Psoas muscle (tissue), 8 donors: ENCODE measurements at places on chromosomes 3 and 15. TPM values are rescaled to one million over a fixed set of nuclear protein-coding genes. Genes with fewer than 3 reads are reported as not detected.

DNA sequence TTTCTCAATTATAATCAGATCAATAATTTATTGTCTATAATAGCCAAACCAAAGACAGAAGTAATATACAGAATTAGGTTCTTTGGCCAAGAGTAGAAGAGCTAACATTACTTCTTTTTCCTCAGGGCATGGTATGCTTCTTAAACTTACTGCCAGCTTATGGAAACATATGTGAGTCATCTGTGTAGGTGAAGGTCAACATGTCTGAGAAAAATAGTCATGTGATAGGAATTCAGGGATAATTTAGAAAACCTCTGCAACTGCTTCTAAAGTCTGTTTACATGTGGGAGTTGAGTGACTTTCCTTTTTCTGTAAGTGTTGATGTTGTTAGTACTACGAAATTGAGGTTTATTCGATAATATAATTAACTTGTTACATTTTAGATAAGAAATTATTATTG lies 19.2 kb upstream of the MAP6D1 start:
- DNase-seq = no peak

EPHB1 gene
- total RNA-seq = 2.0 TPM

DNA sequence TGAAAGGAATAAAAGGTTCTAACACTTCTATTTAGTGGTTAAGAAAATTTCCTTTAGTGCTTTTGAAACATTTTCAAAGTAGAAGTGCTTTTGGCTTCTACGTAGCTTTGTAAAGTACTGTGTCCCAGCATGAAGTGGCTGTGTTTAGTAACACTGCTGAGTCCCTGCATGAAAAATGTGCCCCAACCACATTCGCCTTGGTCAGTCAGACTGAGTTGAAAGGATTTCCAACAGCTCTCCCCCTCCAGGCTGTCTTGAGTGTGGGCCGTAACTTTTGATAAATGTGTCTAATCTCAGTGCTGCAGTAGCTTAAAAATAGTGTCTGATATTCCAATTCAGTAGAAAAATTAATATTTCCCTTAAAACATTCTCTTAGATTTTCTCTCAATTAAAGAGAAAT lies 115.0 kb downstream of the NR1D2 start:
- DNase-seq = no peak

GRCh38 chr3:153734777-153735551 lies 386.2 kb upstream of the ARHGEF26 start:
- no peak for DNase-seq

GRCh38 chr3:95721938-95722337 lies 1092.5 kb upstream of the EPHA6 start:
- no peak for DNase-seq

- DNase-seq = peak; percentile 53
Measured at GRCh38 chr3:188000361-188000861, 153.5 kb upstream of the LPP start.

CCRL2 gene
- total RNA-seq = 1.8 TPM
